SHP77 (cell line): ENCODE measurements at places on chromosomes 3 and 15.

DNA sequence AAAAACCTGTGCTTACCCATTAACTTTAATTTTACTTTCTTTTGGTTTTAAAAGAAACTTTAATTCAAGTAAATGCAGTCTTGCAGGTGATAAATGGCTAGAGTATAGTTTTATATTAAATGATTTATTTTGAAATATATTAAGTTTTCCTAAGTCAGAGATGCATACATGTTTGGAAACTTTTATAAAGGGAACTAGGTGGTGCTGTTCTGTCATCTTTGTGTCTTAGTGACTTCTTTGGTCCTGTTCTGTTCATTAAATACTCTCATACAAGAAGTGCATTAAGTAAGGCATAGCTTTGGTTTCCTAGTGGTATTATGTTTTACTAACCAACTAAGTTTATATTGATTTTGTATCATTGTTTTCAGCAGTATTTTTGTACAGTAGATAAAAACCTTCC is 15.6 kb downstream of the CADM2 start:
- DNase-seq, result no peak

- no peak for DNase-seq
These were observed 556.7 kb downstream of the FGF12 start for GRCh38 chr3:192170659-192171058.

DNA sequence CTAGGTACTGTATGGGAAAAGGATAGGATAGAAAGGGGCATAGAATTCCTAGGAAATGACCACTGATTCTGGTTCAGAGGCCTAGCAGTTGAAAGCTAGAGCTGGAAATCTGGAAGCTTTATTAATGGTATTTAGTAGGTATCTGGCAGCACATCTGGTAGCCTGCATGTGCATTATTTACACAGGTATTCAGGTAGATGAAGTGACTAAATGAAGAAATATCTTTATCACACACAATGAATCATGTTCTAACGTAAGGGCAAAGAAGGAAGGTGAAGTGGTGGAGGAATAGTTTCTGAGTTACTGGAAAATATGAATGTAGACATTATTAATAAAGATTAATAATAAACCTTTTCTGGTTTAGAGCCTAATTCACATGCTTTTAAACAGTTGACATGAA is 119.9 kb downstream of the MBNL1 start:
- no peak for DNase-seq

GRCh38 chr3:99684644-99685043 is 46.2 kb downstream of the COL8A1 start:
- DNase-seq, result no peak

GRCh38 chr3:150984066-150984465 is 11.5 kb upstream of the CLRN1 start:
- no peak for DNase-seq

DNA sequence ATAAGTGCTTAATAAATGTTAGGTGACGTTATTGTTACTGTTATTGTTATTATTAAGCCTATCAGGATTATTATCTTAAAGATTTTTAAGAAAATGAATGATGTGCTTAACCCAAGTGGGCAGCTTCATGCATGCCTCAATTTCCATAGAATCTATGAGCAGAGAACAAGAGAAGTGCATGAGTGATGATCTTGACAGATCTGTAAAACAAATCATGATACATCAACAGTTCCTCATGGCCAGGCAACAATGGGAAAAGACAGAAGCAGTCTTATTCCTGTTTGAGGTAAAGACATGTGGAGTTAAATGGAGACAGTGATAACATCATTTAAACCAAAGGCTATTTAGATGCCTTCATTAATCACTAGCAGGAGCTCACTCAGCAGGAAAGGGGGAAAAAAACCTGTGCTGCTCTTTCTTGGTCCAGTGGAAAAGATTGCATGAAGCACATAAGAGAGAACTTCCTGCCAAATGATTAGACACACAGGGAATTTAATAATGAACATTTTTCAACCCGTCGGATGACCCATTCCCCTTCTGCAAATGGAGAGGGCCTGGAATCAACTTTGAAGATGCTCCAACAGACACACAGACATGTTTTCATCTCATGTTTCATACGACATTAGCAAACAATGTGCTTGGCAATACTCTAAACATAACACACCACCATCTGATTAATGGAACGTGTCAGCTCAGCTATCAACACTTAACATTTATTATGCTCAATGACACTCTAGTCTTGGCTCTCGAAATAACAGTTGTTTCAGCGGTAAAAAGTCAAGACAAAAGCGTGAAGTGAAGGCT is 212.2 kb upstream of the LRRN1 start:
- no peak for DNase-seq

DNA sequence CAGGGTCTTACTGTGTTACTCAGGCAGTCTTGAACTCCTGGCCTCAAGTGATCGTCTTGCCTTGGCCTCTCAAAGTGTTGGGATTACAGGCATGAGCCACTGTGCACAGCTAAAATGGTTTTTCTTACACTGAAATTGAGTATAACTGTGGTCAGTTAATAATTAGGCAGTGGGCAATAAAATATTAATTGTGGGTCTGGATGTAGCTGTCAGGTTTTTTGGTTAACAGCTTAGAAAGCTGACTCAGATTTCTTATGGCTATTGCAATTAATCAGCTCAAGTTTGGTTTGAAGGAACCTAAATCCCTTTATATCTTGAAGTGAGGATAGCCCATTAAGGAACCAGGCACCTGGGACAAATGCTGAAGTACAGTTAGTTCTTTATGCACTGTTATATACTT is 73.8 kb upstream of the LRRFIP2 start:
- no peak for DNase-seq
